Activated CD4-positive, alpha-beta memory T cell treated with anti-CD3 and anti-CD28 coated beads for 36 hours (primary cell): ENCODE measurements at places on chromosomes 6 and 20. TPM values are rescaled to one million over a fixed set of nuclear protein-coding genes. Genes with fewer than 3 reads are reported as not detected.

- no peak overlapping the region for H3K27ac ChIP-seq
- no peak for DNase-seq
- H3K27me3 ChIP-seq, result no peaks in the 10 kb centered on the region
- H3K4me3 ChIP-seq, result no peak overlapping the region
Observed at GRCh38 chr20:38418509-38419204, 16.5 kb downstream of the SNHG17 start.

The MATN4 gene
- 0.95 TPM for total RNA-seq

GRCh38 chr6:36590237-36590636, 3.9 kb upstream of the SRSF3 start:
- H3K4me3 ChIP-seq, result no peak overlapping the region
- H3K27ac ChIP-seq, result no peak overlapping the region

The ANKRD6 gene
- total RNA-seq, result 3.1 TPM

The FABP7 gene
- not detected for total RNA-seq

DNA sequence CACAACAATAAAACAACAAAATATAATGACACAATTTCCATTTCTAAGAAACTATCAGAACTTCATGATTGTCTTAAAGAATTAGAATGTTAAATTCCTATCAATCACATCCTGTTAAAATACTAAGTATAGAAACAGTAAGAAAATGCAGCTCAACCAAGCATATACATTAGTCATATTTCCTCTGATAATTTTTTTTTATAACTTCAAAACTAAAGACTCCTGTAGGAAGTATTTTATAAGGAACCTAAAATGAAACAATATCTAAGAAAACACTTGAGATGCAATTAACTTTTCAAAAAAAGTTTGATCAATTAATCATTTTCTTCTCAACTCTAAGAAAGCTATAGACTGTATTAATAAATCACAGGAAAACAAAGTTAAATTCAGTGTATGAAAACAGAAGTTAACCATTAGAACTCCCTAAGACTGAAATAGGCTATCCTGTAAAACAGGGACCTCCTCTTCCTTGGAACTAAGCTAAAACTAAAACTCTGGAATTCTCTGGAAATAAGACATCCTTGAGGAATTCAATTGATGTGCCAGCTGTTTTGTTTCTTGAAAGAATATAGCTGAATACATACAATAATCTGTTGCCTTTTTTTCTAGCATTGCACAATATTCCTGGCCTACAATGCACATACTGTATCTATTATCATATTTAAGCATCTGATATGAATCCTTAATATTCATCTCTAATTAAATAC, 19.8 kb downstream of the FKBP5 start:
- peaks cover 42% of the 10 kb centered on the region for H3K4me1 ChIP-seq
- peaks cover 4% of the 10 kb centered on the region for H3K36me3 ChIP-seq
- peak overlapping the region; percentile 43 for H3K4me3 ChIP-seq
- DNase-seq, result no peak

The LIME1 gene
- total RNA-seq, result 14.7 TPM

DNA sequence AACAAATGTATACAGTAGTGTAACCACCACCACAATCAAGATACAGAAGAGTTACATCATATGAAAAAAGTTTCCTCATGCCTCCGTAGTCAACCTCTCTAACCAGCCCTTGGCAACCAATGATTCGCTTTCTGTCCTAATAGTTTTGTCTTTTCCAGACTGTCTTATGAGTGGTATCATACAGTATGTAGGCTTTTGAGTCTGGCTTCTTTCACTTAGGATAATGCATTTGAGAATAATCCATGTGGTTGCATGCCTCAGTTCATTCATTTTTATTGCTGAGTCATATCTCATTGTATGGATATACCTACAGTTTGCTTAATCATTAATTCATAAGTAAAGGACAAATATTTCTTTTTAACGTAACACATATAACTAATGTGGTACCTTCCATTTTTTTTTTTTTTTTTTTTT, 86.4 kb upstream of the RIPOR2 start:
- peak overlapping the region; percentile 33 for H3K27ac ChIP-seq
- DNase-seq, result no peak
- peaks cover 7% of the 10 kb centered on the region for H3K36me3 ChIP-seq
- H3K4me1 ChIP-seq, result peaks cover 63% of the 10 kb centered on the region
- no peaks in the 10 kb centered on the region for H3K27me3 ChIP-seq

- H3K36me3 ChIP-seq, result no peaks in the 10 kb centered on the region
- H3K27ac ChIP-seq, result no peak overlapping the region
- no peak overlapping the region for H3K4me3 ChIP-seq
- peak; percentile 48 for DNase-seq
- peaks cover 14% of the 10 kb centered on the region for H3K27me3 ChIP-seq
Observed at GRCh38 chr6:114108119-114109002, 137.4 kb upstream of the HDAC2 start.

The TXNDC5 gene
- 59.6 TPM for total RNA-seq

- H3K27me3 ChIP-seq, result no peaks in the 10 kb centered on the region
- H3K4me3 ChIP-seq, result no peak overlapping the region
- no peak for DNase-seq
- H3K27ac ChIP-seq, result no peak overlapping the region
- no peaks in the 10 kb centered on the region for H3K4me1 ChIP-seq
- H3K36me3 ChIP-seq, result no peaks in the 10 kb centered on the region
Observed at GRCh38 chr6:83417880-83418663, 12.8 kb downstream of the ME1 start.

GRCh38 chr20:58522666-58523065, 7.5 kb upstream of the APCDD1L start:
- no peaks in the 10 kb centered on the region for H3K27me3 ChIP-seq
- DNase-seq, result no peak
- no peak overlapping the region for H3K4me3 ChIP-seq
- no peak overlapping the region for H3K27ac ChIP-seq
- no peaks in the 10 kb centered on the region for H3K36me3 ChIP-seq

DNA sequence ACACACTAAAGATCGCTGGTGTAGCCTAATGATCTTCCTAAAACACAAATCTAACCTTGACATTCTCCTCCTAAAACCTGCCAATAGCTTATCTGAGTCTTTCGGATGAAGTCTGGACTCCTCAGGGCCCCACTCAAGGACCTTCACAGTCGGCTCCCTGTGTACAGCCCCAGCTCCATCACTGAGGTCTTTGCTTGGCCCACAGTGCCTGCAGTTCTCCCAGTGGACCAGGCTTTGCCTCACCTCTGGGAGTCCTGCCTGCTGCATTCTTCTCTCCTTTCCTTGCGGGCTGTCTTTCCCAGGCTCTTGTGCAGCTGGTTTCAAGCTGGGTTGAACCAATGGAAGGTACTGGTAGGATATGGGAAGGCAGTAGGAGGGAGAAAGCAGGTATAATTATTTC, 122.6 kb upstream of the FERMT1 start:
- no peaks in the 10 kb centered on the region for H3K4me1 ChIP-seq
- no peak overlapping the region for H3K27ac ChIP-seq
- H3K4me3 ChIP-seq, result no peak overlapping the region
- no peak for DNase-seq

GRCh38 chr20:64050261-64051032, 1.0 kb upstream of the SOX18 start:
- H3K36me3 ChIP-seq, result no peaks in the 10 kb centered on the region
- H3K4me3 ChIP-seq, result no peak overlapping the region
- DNase-seq, result no peak
- H3K27me3 ChIP-seq, result peaks cover 57% of the 10 kb centered on the region

GRCh38 chr6:8027965-8028651, 36.1 kb downstream of the BLOC1S5 start:
- no peak overlapping the region for H3K27ac ChIP-seq
- no peak overlapping the region for H3K4me3 ChIP-seq
- H3K36me3 ChIP-seq, result peaks cover 26% of the 10 kb centered on the region
- no peak for DNase-seq
- H3K4me1 ChIP-seq, result peaks cover 34% of the 10 kb centered on the region

The KCNS1 gene
- total RNA-seq, result 0.34 TPM

DNA sequence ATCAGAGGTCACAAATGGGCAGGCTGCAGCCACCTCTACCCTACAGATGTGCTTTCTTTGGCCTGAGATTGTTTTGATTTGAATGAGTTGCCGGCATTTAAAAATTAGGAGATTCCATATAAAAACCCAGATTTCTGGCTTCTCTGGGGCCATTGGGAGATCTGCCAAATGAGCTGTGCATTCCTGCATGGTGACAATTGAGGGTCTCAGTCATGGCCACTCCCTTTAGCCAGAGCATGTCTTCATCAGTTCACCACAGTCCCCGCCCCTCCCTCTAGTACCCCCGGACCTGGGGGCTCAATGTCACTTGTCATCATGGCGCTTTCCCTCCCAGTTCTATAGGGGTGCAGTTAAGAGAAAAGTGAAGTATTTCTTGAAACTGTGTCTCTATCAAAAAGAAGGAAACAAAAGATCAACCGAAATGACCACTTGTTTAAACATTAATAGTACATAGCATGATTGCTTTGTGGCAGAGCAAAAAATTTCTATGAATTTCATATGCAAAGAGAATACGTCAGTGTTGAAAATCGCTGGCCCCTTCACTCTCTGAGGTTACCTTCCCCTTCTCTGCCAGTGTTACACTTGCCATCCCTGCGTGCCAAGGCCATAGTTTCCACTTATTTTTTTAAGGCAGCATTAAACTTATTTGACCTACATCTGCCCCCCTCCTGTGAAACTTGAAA, 21.1 kb downstream of the EYA2 start:
- no peaks in the 10 kb centered on the region for H3K36me3 ChIP-seq
- no peak overlapping the region for H3K27ac ChIP-seq
- no peak overlapping the region for H3K4me3 ChIP-seq

The COL9A3 gene
- total RNA-seq, result not detected
